ENCODE measurements at places on chromosomes 6 and 20.

- no peak for DNase-seq
- H3K36me3 ChIP-seq = no peaks in the 10 kb centered on the region
- no peak overlapping the region for H3K27ac ChIP-seq
- H3K27me3 ChIP-seq = no peaks in the 10 kb centered on the region
Observed at GRCh38 chr6:110714143-110714542, 101.1 kb downstream of the CDK19 start.

DNA sequence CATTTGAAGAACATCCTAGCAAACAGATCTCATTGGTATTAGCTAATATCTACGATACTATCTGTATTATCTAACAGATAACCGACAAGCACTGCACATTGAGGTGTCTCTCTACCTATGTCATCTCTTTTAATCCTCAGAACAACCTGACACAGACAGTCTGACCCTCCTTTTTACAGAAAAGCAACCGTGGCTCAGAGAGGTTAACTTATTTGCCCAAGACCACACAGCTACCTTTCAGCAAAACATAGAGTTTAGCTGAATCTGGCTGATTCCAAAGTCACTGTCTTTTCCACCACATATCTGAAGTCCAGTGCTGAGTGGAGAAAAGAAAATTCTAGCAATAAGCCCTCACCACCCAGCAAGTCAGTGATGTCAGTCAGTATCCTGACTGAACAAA, 358.7 kb upstream of the JARID2 start:
- H3K4me1 ChIP-seq = peaks cover 13% of the 10 kb centered on the region
- no peaks in the 10 kb centered on the region for H3K36me3 ChIP-seq
- DNase-seq = no peak
- H3K27ac ChIP-seq = no peak overlapping the region
- no peaks in the 10 kb centered on the region for H3K27me3 ChIP-seq
- no peak overlapping the region for H3K4me3 ChIP-seq

DNA sequence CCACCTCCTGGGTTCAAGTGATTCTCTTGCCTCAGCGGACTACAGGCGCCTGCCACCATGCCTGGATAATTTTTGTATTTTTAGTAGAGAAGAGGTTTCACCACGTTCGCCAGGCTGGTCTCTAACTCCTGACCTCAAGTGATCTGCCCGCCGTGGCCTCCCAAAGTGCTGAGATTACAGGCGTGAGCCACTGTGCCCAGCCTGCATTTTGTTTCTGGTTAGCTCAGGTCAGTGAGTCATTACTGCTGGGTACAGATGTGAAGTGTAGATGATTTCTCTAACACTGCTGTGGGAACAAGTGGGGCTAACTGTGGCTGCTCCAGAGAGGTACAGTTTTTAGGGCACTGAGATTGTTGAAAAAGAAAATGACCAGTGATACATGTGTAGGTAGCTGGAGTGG, 188.6 kb downstream of the PRL start:
- no peak for DNase-seq
- H3K4me1 ChIP-seq = no peaks in the 10 kb centered on the region
- no peak overlapping the region for H3K27ac ChIP-seq
- no peaks in the 10 kb centered on the region for H3K27me3 ChIP-seq
- H3K4me3 ChIP-seq = no peak overlapping the region

GRCh38 chr6:100719883-100720682, 161.0 kb downstream of the ASCC3 start:
- no peak overlapping the region for H3K27ac ChIP-seq
- H3K4me3 ChIP-seq = no peak overlapping the region
- no peaks in the 10 kb centered on the region for H3K4me1 ChIP-seq
- no peak for DNase-seq
- H3K36me3 ChIP-seq = no peaks in the 10 kb centered on the region

- H3K4me1 ChIP-seq = no peaks in the 10 kb centered on the region
- DNase-seq = no peak
- H3K27me3 ChIP-seq = no peaks in the 10 kb centered on the region
- no peaks in the 10 kb centered on the region for H3K36me3 ChIP-seq
- H3K27ac ChIP-seq = no peak overlapping the region
- H3K4me3 ChIP-seq = no peak overlapping the region
Observed at GRCh38 chr6:135236732-135237131, 55.6 kb downstream of the MYB start.

DNA sequence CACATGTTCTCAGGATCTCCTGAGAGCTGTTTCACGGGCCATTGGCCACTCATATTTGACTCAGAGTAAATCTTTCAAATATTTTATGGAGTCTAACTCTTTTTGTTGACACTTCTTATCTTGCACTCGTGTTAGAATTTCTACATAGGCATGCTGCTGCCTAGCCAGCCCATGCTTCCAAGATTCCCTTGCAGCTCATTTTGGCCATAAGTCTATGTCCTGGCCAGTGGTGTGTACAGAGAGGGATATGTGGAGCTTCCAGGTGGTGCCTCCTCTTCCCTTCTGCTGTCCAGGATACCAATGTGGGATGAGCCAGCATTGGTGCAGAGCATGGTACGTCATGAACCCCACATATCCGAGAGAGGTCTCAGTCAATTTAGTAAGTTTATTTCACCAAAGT, 522.6 kb downstream of the QKI start:
- no peak overlapping the region for H3K27ac ChIP-seq
- H3K36me3 ChIP-seq = no peaks in the 10 kb centered on the region
- DNase-seq = no peak
- H3K27me3 ChIP-seq = no peaks in the 10 kb centered on the region
- H3K4me1 ChIP-seq = no peaks in the 10 kb centered on the region

GRCh38 chr6:3321042-3321441, 62.3 kb downstream of the PSMG4 start:
- no peaks in the 10 kb centered on the region for H3K4me1 ChIP-seq
- H3K27ac ChIP-seq = no peak overlapping the region
- DNase-seq = no peak
- H3K27me3 ChIP-seq = no peaks in the 10 kb centered on the region
- H3K36me3 ChIP-seq = no peaks in the 10 kb centered on the region
- no peak overlapping the region for H3K4me3 ChIP-seq

- H3K36me3 ChIP-seq = no peaks in the 10 kb centered on the region
- DNase-seq = no peak
- no peak overlapping the region for H3K4me3 ChIP-seq
- no peaks in the 10 kb centered on the region for H3K27me3 ChIP-seq
- no peaks in the 10 kb centered on the region for H3K4me1 ChIP-seq
Observed at GRCh38 chr6:154070041-154070440, 31.0 kb downstream of the OPRM1 start.

- H3K36me3 ChIP-seq = peaks cover 3% of the 10 kb centered on the region
- H3K27me3 ChIP-seq = no peaks in the 10 kb centered on the region
- H3K4me1 ChIP-seq = peaks cover 15% of the 10 kb centered on the region
- no peak for DNase-seq
Observed at GRCh38 chr20:58511861-58512260, 3.3 kb downstream of the APCDD1L start.

DNA sequence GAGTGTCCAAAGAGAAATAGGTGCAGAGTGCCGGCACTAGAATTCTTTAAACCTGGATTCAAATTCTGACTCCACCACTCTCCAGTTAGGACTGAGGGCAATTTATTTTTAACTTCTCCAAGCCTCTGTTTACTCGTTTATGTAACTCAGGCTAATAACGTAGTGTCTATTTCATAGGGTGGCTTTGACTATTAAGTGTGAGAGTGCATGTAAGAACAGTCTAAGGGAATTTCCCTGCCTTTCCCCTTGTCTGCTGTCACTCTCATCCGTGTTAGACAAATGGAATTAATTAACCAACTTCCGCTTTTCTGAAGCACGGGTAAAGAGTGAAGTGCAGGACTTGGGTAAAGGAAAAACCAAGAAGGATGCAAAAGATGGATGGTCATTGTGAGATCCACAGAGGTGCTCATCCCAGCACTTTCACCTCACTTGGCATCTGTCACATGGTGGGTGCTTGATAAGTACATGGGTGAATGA, 4.1 kb upstream of the ZKSCAN8 start:
- H3K4me1 ChIP-seq = peaks cover 28% of the 10 kb centered on the region
- no peak for DNase-seq
- H3K4me3 ChIP-seq = peak overlapping the region; percentile 97
- H3K27me3 ChIP-seq = no peaks in the 10 kb centered on the region

DNA sequence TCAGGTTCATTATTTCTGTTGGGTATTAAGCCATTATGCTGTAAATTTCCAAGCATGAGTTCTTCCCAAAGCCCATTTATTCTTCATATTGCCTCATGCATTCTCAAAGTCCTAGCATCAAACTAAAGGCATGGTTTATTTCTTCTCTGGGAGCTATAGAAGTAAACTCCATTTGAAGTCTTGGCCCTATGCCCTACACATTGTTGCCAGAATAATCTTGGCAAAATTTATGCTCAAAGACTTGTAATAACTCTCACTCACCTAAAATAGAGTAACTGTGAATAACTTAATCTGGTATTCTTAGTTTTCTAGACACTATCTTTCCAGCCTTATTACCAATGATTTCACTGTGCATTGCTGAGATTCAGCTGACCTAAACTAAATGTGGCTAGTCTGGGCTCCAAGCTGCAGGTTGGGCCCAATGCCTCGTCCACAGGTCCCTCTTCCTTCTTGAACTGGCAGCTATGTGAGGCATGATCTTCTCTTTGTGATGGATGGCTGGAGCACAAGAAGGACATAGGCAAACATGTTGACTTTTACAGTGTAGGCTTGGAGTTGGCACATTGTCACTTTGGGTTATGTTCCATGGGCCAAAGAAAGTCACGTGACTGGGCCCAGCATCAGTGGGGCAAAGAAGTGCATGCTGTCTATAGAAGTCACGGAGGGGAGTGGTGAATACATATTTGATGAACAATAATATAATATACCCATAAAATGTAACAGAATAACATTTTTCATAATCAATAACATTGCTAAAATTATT, 39.1 kb upstream of the ANKEF1 start:
- DNase-seq = no peak
- H3K27ac ChIP-seq = no peak overlapping the region
- H3K27me3 ChIP-seq = no peaks in the 10 kb centered on the region
- no peaks in the 10 kb centered on the region for H3K4me1 ChIP-seq
- H3K36me3 ChIP-seq = no peaks in the 10 kb centered on the region
- no peak overlapping the region for H3K4me3 ChIP-seq

GRCh38 chr6:30568245-30568644, 3.0 kb upstream of the ABCF1 start:
- DNase-seq = no peak
- H3K36me3 ChIP-seq = peaks cover 3% of the 10 kb centered on the region
- H3K27me3 ChIP-seq = no peaks in the 10 kb centered on the region
- H3K4me1 ChIP-seq = peaks cover 9% of the 10 kb centered on the region
